ENCODE measurements at places on chromosomes 2 and 18.

DNA sequence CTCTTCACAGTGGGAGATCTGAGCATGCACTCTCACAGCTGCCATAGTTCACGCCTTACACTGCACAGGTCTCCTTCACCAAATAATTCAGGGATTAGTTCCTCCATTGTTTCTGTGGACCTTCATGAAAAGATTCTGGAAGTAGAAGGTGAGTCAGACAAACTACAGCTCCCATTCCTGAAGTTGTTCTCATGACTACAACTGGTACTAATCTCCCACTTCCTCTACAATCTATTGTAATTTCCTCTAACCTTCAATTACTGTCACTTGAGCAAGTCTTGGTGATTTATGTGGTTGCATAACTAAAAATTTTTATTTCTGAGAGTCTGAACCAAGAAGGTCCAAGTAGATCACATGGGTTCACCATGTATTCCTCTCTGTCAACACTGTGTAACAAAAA lies 128.7 kb downstream of the XIRP2 start:
- no peak for DNase-seq

DNA sequence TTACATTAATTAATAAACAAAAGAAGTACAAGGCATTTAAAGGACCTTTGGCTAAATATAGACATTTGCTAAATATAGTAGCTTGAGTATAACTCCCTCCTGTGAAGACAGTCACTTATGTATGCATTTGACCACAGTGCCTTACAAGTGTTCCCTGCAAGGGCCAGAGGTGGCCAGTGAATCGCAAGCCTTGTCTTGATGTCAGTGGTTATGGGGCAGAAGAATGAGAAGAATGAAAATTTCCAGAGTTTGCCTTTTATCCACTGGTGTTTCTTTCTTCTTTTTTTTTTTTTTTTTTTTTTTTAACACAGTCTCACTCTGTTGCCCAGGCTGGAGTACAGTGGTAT lies 1.8 kb downstream of the LRRFIP1 start:
- DNase-seq = no peak

DNA sequence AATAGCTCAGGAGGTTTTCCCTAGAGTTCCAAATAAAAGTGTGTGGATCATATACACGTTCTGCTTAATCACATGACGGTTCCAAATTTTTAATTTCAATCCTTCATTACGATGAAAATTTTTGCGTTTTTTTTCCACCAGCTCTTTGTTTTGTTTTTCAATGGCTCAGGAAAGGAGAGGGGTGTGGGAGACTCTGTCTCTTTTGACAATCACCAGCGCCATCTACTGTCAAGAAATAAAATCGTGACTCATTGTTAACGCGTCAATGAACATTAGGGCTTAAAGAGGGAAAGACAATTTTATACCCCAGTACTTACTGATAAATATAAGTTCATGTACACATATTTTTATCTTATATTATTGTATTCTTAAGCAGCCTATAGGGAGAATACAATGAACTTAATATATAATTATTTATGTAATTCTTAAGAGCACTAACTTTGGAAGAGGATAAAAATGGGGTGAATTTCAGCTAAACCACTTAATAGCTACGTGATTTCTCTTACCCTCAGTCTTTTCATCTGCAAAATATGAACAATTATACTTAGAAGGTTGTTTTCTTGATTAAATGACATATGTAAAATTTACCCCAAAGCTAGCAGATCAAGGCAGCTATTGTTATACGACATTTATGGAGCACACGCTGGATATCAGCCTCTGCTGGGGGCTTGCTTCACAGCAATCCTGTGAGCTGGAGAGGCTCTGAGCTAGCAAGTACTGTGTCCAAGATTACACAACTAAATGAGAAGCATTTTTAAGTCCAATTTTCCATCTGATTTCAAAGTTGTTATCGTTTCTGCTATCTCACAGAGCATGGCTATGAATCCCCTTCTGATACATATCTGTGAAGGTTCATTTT lies 47.4 kb upstream of the RMDN2 start:
- peak; percentile 79 for DNase-seq

- no peak for DNase-seq
Observed at GRCh38 chr2:131394147-131394931, 30.4 kb upstream of the RAB6D start.

DNA sequence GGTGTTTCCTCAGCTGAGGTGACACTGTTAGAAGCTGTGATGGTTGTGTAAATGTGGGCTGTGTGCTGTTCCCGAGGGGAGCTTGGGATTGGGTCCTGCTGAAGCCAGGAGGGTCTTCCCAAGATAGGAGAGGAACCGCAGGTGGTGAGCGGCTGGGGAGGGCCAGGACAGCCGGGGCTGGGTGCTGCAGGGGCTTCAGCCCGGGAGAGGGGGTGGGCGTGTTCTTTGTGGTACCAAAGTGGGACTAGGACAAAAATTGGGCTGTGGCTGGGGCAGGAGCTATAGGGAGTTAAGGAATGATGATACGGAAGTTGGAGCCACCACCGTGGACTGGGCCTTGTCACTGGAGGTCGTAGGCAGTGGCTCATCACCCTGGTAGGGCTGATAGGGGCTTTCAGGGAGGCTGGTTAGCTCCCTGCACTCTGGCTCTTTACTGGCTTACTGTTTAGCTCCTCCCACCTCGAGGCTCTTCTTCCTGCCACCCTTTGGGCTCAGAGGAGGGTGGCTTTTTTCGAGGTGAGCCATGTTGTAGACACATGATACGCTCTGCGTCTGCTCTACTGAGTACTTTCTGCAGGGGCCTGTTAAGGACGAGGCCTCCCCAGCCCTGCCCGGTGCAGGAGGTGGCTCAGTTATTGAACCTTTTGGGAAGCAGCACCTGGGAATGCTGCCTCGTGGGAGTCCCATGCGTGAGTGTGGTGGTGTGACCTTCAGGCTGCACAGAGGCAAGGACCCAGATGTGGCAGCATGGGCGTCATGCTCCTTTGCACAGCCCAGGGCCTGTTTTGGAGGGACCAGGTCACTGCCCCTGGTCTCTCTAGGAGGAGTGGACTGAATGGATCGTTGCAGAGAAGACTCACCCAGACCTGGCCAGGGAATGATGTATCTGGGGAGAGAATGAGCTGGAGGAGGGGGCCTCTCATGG lies 21.6 kb downstream of the ASB1 start:
- no peak for DNase-seq

DNA sequence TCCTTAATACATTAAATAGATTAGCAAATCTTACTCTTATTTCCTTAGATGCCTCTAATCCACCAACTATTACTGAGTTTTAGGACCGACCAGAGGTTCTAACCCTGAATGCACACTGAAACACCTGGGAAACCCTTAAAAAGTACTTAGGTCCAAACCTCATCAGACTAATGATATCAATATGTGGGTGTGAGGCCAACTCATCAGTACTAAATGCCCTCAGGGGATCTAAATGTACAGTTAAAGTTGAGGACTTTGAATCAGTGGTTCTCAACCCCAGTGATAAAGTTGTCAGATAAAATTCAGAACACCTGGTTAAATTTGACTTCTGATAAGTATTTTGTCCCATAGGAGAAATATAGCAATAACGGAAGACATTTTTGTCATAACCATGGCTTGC lies 20.9 kb downstream of the MMADHC start:
- no peak for DNase-seq

GRCh38 chr2:3652896-3653625 lies 4.9 kb upstream of the ALLC start:
- DNase-seq = no peak

GRCh38 chr18:20971886-20972267 lies 139.7 kb downstream of the ROCK1 start:
- DNase-seq = peak; percentile 43

GRCh38 chr2:28982381-28982950 lies 1.4 kb downstream of the TOGARAM2 start:
- DNase-seq = no peak

DNA sequence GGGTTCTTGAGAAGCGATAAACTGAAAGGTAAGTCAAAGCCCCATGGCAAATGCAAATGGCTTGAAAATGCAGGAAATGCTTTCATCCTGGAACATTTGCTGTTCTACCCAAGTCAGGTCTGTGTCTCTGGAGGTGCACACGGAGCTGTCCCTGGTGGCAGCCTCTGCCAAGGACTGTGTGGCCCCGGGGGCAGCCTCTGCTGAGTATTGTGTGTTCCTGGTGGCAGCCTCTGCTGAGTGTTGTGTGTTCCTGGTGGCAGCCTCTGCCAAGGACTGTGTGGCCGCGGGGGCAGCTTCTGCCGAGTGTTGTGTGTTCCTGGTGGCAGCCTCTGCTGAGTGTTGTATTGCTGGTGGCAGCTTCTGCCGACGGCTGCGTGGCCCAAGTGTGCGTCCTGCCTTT lies 135.6 kb upstream of the ALKAL2 start:
- DNase-seq = no peak

GRCh38 chr2:53582556-53582955 lies 185.0 kb upstream of the CHAC2 start:
- no peak for DNase-seq

DNA sequence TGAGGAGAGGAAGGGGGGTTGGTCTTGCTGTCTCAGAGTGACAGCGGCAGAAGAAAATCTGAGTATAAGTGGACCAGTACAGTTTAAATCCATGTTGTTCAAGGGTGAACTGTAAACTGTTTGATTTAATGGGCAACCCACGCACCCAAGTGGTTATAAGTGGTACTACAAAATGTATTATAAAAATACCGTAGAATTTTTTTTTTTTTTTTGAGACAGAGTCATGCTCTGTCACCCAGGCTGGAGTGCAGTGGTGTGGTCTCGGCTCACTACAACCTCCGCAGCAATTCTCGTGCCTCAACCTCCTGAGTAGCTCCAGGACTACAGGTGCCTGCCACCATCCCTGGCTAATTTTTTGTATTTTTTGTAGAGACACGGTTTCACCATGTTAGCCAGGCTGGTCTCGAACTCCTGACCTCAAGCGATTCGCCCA lies 2.1 kb upstream of the CHCHD5 start:
- DNase-seq = peak; percentile 78

DNA sequence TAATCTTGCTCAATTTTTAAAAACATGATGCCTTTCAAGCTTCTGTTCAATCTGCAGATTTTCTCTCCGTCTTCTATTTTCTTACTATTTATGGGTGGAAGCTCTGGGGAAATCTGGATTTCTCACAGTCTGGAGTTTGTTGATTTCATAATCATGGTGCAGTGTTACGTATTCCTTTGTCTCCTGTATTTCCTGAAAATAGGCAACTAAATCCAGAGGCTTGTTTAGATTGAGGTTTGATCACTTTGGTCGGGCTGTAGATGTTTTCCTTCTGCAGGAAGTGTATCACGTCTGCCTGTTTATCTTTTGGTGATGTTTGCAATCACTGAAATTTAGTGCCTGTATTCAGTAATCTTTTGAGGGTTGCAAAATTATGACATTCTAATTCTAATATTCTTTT lies 487.7 kb downstream of the LRRTM4 start:
- DNase-seq = no peak

DNA sequence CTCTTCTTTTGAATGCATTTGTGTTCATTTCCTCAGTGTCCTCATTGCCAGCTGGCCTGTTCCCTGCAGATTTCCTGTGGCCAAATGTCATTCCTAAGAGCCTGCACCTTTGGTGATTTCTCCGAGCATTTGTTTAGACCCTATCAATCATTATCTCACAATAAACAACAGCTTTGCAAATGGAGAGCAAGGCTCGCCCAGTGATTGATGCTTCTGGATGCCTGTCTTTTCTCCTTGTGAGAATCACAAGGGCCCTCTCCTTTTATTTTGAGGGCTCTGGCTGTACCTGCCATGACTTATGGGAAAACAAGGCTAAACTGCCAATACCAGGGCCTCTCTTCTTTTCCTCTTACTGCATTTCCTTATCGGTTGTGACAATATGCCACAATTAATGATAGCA lies 1454.4 kb upstream of the CELF4 start:
- DNase-seq = no peak

GRCh38 chr2:70941186-70941585 lies 5.5 kb downstream of the ATP6V1B1 start:
- DNase-seq = no peak

- DNase-seq = no peak
Observed at GRCh38 chr2:118197011-118197675, 108.9 kb downstream of the INSIG2 start.

DNA sequence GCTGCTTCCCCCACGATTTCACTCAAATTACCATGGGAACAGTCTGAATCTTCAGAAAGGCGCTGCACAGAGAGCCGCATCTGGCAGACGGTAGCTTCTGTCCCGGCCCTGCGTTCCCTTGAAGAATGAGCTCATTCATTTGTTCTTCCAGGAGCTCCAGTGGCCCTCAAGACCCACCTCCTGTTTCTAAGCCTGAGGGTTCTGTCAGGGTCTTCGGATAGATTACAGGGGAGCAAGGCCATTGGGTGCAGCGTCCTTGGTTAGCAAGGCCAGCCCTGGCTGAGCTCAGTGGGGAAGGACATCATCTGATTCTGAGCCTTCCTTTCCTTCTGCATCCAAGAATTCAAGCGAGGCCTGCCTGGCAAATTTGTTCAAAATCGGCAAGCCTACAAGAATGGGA lies 111.9 kb downstream of the PDCL3 start:
- no peak for DNase-seq

GRCh38 chr2:134327367-134327766 lies 73.5 kb downstream of the MGAT5 start:
- no peak for DNase-seq

DNA sequence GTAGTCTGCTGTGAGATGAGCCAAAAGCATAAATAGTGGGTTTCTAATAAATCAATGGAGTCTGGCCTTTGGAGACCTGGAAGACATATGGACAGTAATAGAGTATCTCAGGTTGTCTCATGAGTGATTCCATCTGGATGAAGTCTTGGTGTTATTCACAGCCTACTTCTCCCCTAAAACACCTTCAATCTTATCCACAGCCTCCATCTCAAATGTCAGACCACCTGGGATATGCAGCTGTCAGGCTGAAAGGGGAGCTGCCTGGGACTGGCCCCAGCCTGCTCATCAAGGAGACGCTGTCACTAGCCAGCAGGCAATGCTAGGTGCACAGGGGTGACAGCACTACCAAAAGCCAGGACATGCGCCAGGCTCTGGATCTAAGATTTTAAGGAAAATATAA lies 684.0 kb upstream of the ZEB2 start:
- peak; percentile 41 for DNase-seq

DNA sequence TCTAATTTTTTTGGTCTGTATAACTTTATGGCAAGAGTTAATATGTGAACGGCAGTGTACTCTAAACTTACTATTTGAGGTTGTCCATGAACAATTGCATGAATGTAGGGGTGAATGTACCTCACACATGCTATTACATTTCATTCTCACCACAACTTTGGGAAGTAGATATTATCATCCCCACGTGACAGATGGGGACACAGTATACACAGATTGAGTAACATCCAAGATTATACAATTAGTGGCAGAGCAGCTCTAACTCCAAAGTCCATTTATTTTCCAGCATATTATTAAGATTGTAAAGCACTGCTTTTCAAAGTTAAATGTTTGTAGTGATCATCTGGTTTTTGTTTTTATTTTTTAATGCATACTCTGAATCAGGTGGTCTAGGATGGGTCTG lies 622.1 kb upstream of the ZEB2 start:
- DNase-seq = no peak

GRCh38 chr18:25710981-25711380 lies 359.0 kb upstream of the ZNF521 start:
- no peak for DNase-seq

DNA sequence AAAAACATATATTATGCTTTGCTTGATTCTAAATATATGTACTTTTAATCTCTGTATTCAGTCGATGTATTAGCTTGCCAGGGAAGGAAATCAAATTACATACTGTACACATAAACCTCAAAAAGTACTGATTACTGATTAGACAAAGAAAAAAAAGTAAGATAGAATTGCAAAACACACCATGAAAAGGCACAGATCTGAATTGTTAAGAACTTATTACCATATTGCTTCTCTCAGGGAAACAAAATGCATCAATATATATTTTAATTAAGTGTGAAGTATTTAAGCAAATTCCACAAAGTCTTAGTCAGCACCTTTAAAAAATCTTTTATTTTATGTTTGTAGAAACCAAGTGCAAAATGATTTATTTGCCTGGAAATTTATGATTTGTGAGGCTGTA lies 309.3 kb downstream of the RNF144A start:
- DNase-seq = no peak
